Stimulated activated CD4-positive, alpha-beta T cell treated with anti-CD3 and anti-CD28 coated beads, Interleukin-15, amount 100 ng/mL, for 1 hour (primary cell): ENCODE measurements at places on chromosomes 2 and 18.

DNA sequence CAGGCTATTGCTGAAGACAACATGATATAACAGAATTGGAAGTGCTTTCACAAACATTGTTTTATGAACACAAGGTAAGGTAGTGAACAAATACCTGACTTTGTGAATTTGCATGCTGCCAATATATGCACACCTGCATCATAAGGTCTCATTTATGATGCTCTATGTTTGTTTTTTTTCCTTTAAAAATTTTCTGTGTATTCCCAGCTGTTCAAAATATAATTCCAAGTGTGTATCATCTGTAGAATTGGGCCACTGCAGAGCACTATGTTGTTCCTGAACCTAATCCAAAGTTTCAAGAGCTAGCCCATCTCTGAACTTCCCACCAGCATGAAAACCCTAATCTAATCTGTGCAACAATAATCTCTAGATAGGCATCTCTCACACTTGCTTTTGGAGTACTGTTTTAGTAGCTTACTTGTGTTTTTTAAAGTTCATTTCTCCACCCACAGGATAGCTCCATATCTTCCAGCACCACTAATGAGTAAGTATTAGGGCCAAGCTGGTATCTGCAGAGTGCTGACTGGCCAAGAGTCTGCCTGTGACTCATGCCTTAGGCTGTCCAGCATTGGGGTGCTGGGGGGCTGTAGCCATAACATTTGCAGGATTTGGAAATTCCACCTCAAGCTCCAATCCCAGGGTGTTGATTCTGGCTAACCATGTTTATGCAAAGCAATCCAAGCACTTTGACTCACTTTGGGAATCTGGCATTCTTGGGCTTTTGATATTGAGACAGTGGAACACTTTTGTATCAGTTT is 208.2 kb upstream of the REV1 start:
- no peak for DNase-seq

- no peak for DNase-seq
Observed at GRCh38 chr2:174070281-174070680, 105.1 kb upstream of the SP3 start.

DNA sequence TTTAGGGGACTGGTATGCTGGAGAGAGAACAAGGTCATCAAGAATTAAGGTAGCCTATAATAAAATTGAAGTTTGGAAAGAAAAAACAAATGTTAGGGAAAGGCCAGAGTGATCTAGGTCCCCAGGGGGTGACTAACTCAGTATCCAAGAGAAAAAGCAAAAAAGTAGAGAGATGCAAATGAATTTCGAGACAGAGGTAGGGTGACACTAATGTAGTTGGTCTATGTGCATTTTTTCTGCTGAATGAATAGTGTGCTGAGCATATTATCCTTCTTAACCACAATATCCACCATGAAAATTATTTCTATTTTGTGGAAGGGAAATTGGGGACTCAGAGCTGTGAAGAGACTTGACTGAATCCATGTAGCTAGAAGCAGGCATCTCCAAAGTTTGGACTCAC is 9.8 kb downstream of the IL36A start:
- no peak for DNase-seq

- no peak for DNase-seq
Observed at GRCh38 chr18:26489191-26489590, 59.2 kb downstream of the KCTD1 start.

DNA sequence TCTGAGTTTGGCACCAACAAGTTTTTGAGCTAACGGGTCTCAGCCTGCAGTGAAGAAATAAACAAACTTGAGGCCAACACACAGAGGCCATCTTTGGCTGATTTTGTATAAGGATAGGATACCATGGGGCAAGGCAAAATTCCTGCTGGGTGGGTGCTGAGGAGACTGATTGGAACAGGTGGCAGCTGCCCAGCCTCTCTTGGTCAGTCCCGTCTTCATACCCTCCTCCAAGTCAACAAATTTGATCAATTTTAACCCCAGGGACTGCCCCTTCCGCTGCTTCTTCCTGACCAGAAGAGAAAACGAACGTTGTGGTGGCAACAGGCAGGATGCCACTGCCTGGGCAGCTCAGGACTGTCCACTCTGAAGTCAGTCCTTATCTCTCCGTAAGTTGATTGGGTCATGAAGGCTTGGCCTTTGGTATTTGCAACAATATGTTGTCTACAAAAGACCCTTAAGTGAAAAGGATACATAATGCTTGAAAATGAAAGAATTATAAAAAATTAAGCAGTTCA is 139.3 kb downstream of the SPP2 start:
- DNase-seq: no peak

GRCh38 chr18:10032331-10033015 is 118.7 kb downstream of the VAPA start:
- DNase-seq: no peak

- no peak for DNase-seq
Observed at GRCh38 chr2:5766561-5766960, 74.4 kb downstream of the SOX11 start.

GRCh38 chr2:73877071-73877802 is 15.6 kb upstream of the ACTG2 start:
- no peak for DNase-seq

GRCh38 chr2:12750166-12750905 is 33.6 kb downstream of the TRIB2 start:
- DNase-seq: no peak

DNA sequence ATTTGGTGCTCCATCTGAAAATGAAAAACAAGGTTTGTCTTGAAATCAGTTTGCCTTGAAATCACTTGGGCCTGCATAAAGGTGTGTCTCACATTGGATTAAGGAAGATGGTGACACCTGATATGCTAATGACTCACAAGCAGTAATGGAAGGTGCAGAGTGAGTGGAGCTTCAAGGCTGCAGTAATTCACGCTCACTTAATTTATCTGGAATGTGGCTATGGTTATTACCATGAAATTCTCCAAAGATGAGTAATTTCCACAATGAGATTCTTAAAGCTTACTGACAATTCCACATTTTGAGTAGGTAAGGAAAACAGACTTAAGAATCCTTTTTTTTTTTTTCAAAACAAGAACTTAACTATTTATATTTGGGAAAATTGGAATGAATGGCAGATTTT is 156.8 kb downstream of the PAX3 start:
- no peak for DNase-seq

GRCh38 chr18:24201699-24202687 is 63.1 kb downstream of the CABYR start:
- DNase-seq: no peak

DNA sequence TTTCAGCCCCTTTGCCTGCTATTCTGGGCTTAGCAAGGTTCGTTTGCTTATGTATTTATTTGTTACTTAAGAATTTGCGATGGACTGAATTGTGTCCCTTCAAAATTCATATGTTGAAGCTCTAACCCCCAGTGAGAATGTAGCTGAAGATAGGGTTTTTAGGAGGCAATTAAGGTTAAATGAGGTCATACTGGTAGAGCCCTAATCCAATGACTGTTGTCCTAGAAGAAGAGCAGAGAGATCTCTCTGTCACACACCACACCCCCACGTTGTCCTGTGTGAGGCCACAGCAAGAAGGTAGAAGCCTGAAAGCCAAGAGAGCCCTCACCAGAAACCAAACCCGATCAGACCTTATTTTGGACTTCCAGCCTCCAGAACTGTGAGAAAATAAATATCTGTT is 66.7 kb downstream of the KIAA1328 start:
- DNase-seq: no peak

DNA sequence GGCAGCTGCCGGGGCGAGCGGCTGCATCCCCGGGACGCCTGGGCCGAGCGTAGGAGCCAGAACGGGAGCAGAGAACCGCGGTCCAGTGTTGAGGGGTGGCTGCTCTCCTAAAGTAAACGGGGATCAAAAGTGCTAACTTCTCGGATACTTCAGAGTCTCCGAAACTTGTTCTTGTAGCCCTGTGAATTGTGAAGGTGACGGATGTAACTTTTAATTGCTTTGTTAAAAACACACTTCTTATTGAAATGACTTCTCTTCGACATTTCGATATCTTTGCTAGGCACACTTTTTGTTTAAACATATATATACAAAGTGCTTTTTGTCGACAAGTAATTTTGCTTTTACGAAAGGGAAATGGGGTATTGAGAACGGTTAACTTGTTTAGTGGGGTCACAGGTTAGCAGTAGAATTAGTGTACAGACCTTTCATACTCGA is 540 bp downstream of the ATP9B start:
- no peak for DNase-seq

DNA sequence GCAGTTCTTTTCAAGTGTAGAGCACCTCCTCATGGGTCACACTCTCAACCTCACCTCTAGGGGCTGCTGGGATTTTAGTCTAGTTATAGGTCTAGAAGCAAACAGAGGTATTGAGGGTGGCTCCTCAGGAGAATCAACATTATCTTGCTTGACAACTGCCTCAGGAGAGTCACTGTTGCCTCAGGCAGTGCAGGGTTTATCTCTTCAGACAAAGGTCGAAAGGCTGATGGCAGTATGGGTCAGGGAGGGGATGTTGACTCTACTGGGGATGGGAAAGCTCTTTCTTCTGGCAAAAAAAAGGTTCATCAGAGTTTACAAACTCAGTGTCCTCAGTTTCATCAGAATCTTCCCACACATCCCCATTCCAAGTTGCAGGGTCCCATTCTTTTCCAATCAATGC is 24.0 kb downstream of the DTNA start:
- no peak for DNase-seq

DNA sequence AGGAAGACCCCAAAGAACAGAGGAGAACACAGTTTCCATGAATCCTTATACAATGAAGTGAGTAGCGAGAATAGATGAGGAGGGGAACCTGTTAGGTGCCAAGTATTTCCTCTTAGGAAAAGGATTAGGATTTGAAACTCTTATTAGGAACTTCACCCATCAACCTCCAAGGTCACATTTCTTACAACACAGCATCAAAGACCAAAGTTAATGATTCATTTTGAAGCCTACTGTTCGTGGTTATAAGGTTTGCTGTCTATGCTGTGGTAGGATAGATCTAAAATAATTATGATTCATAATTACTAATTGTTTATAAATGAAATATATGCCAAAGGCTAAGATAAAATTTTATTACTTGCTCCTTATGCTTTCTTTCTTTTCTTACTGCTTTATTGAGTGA is 6.1 kb downstream of the CFAP221 start:
- DNase-seq: no peak

- no peak for DNase-seq
Observed at GRCh38 chr2:75459565-75460310, 101.0 kb downstream of the EVA1A start.

DNA sequence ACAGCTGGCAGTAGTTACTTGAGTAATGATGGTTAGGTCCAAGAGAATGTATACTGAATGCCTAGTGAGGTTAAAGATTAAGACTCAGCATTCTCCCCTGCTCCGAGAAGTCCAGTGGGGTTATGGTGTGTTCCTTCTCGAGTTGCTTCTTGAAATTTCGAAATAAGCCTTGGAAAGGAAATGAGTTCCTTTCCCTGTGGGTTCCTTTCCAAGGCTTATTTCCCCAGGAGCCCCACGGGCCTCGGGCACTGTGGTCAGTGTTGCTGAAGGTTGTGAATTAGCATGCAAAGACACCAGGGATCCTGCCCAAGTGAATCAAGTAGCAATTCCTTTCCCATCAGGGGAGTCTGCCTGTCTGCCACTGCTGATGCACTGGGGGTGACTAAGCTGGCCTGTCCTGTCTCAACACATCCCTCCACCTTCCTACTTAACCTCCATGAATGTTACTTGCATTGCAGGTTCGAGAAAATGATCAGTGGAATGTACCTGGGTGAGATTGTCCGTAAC is 53.6 kb downstream of the HK2 start:
- DNase-seq: no peak

- DNase-seq: no peak
Observed at GRCh38 chr18:7954238-7954637, 387.1 kb downstream of the PTPRM start.
